ENCODE measurements at places on chromosomes 16 and 17. TPM values are rescaled to one million over a fixed set of nuclear protein-coding genes. Genes with fewer than 3 reads are reported as not detected.
A peak's percentile ranks its signal among the peaks of the same experiment; 100 is the strongest.

TP53TG3D gene
- total RNA-seq = not detected

GRCh38 chr17:59093702-59094231 lies 12.9 kb downstream of the TRIM37 start:
- peak; percentile 28 for DNase-seq

STX8 gene
- total RNA-seq = 53.0 TPM

DNA sequence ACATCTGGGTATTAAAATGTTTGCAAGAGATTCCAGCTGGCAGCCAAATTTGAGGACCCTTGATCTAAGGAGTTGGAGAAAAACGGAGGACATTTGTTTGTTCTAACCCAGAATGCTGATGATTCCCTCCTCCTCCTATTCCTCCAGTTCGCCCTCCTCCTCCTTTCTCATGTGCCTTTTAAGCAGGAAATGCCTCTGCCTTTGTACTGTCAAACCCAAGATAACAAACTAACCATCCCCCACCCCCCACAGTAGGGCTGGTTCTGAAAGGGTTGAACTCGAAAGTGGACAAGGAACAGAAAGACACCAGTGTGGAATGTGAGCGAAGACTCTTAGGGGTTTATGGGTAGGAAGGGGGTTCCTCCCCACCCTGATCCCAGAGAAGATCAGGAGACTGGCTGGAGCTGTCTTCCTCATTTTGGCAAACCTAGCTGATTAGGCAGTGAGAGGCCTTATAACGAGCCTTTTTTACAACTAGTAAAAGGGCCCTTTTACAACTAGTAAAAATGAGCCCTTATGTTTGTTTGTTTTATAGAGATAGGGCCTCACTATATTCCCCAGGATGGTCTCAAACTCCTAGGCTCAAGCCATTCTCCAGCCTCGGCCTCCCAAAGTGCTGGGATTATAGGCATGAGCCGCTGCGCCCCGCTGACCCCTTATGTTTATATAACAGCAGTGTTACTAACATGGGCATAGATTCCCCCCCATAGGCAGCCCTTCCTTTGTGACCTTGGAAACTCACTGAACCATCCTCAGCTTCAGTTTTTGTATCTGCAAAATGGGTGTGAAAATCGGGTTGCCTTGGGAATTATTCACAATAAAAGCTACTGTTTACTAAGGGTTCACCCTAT lies 975 bp downstream of the CHD9 start:
- peak; percentile 64 for DNase-seq

- no peak for DNase-seq
Observed at GRCh38 chr16:65919145-65919985, 447.1 kb upstream of the CDH5 start.

AURKB gene
- 4.3 TPM for total RNA-seq

- DNase-seq = no peak
Observed at GRCh38 chr16:50916040-50916439, 174.2 kb downstream of the CYLD start.

DNA sequence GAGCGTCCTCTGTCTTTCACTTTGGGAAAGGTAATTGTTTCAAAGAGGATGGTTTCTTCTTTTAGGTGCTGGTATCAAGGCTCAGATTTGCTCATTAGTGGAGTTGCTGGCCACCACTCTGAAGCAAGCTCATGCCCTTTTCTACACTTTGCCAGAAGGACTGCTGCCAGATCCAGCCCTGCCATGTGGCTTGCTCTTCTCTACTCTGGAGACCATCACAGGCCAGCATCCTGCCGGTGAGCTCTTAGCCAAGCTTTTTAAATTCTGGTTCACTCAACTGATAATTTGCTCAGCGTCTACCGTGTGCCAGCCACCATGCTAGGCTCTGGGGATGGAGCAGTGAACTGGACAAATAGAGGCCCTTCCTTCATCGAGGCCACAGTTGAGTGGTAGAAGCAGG lies 4.3 kb downstream of the COG1 start:
- no peak for DNase-seq

DNA sequence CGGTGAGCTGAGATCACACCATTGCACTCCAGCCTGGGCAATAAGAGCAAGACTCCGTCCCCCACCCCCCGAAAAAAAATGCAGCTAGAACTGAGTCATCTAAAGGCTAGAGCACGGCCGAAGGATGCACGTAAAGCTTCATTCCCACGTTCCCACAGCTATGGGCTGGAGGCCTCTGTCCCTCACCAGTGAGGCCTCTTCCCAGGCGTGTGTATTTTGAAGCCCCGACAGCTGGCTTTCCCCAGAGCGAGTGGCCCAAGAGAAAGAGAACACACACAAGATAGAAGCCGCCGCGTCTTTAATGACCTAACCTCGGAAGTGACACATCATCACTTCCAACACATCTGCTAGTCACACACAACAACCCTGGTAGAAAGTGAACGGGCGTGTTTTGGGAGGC lies 6.6 kb upstream of the KCTD5 start:
- DNase-seq = no peak
